ENCODE measurements at places on chromosomes 4 and X.

DNA sequence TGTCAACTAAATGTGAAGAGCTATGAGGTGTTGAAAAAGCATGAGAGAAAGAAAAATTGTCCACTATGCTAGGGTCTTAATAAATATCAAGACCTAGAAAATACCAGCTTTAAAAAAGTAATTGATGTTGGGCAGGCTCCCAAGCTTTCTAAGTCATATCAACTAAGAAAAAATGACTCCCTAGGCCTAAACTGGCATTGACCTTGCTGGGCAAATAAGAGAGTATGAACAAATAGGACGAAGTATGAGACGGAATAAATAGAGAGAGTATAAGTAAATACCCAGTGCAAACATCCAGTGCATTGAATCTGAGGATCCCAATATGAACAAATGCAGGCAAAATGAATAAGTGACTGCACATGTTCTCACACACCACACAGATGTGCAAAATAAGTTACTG lies 3.2 kb downstream of the KDR start:
- DNase-seq: no peak

GRCh38 chr4:42344309-42344708 lies 53.0 kb upstream of the SHISA3 start:
- DNase-seq: no peak

GRCh38 chr4:154049457-154050181 lies 260.7 kb upstream of the SFRP2 start:
- DNase-seq: no peak

DNA sequence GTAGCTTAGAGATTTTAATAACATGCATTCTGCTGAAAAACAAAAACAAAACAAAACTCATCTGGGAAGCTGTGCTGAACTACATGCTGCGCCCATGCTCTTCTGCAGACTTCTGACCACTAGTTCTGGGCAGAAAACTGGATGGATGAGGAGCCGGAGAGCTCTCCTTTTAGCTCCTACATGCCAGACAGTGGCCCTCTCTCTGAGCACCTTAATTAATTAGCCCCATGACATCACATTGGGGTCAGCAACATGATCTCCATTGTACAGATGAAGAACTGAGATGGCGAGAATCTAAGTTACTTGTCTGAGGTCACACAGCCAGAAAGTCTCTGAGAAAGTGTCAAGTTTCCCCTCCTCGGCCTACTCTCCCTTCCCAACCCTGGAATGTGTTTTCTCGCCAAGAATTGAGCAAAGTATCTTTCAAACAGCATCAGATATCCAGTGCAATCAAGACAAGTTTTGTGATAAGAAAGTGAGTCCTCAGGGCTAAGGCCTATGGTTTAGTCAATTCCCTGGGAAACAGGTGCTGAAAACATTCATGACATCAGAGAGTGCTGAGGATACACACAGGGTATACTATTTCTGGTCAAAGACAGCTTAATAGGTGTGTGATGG lies 21.6 kb downstream of the SCD5 start:
- DNase-seq: no peak

DNA sequence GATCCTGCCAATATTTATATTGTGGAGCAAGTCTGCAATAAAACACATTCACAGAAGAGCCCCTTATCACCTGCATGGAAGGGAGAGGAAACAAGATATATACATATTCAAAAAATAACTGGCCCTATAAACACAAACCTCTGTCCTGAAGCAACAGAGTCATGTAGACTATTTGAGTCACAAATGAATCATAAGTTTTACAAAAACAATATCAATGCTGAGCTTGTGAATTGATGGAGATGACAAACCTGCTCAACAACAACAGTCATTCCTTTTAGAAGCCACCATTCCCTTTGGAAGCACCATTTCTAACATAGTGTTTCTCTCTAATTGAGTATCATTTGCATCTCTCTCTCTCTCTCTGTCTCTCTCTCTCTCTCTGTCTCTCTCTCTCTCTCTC lies 313.9 kb downstream of the MID1IP1 start:
- DNase-seq: no peak

DNA sequence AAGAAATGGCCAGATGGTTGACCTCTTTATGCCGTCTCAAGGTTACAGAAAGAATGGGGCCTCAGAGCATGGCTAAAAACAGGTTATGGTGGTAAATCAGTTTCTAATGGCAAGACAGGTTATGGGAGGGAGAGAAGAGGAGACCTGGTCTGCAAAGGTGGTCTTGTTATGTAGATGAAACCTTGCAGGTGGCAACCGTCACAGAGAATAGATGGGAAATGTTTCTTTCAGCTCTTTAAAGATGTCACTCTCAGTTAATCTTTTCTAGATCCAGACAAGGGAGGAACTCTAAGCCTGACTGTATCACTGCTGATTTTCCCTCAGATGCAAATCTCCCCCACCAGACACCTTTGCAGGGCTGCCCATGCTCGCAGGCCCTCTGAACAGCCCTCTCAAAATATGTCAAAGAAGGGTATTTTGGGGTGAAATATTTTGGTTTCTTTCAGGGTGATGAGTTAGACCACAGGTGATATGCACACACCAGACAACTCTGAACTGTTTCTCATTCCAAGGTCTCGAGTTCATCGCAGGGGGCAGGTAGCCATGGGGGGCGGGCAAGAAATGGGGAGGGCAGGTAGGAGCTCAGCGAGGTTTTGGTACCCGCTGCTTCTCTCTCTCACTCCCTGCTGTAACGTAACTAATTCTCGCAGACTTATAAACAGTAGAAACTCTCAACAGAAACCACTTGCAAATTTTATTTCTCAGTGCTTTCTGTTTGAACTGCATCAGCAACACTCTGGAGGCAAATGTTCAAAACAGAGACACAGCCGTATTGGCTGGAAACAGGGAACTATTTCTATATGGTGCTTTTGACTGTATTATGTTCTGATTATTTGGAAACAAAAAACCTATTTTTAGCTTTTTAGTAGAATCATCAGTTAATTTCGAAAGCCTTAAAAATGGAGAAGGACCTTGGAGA lies 32.4 kb downstream of the CASP3 start:
- no peak for DNase-seq

- no peak for DNase-seq
Measured at GRCh38 chrX:26376037-26376708, 160.2 kb downstream of the MAGEB5 start.

DNA sequence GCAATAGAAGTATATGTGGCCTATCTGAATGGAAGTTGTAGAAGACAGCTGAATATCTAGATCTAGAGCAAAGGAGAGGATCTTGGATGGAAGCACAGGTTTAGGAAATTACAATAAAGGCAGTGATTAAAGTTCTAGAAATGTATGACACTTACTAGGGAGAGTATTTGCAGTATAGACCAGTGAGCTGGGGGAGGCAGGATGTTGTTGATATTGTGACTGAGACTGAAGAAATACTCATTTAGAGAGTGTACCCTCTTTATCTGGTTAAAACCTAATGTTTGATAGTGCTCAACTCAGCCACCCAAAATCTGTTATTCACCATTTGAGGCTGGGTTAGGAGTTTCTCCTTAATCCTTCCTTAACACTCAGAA lies 439.5 kb downstream of the GRXCR1 start:
- DNase-seq: no peak

- DNase-seq: no peak
Measured at GRCh38 chr4:105970371-105970770, 75.1 kb downstream of the NPNT start.
